ENCODE measurements at places on chromosomes 2 and 18.

- no peak for DNase-seq
Measured at GRCh38 chr2:135792401-135793150, 44.4 kb downstream of the LCT start.

DNA sequence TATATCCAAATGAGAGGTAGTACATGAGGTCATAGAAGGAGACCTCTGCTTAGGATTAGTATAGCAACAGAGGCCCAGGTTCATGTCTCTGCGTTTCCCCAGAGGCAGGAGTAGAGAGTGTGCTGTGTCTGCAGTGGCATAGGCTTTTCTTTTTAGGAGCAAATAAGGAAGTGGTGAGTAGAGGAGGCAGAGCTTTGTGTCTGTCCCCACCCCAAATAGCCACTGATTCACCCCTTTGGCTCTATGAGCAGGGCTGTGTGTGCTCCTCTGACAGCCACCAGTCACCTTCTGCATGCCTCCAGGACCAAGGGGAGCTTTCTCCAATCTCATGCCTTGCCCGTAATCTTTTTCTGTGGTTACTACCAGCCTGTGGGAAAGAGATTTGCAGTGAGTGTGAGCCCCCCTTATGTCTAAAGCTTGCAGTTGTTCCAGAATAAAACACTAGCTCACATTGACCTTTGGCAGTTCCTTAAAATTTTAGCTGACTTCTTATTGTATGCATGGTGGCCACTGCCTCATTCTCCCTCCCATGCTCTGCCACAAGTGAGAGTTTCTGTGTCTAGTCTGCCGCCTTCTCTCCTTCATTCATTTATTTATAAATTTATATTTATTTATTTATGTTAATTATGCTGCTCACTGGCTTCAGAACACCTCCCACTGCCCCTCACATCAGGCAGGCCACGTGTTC is 23.5 kb upstream of the ELAC1 start:
- DNase-seq, result no peak

DNA sequence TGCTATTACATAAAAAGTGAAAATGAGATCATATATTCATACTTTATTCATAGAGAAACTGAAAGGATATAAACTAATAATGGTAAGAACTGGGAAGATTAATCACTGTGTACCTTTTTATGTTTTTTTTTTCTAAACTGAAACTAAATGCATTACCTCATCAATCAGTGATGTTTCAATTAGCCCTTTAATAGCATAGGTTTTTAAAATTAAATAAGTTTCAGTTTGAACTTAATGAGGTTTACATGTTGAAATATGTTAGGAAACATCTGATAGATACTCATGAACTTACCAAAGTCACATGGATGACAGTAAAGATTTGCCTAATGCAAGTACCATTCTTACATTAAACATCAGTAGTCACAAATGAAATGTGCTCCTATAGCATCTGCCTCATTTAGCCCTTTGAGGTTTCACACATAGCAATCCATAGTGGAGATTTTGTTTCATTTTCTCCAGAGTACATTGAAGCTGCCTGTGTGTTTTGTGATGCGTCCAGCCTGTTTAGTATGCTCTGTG is 8.9 kb downstream of the MAPRE2 start:
- DNase-seq, result no peak

- DNase-seq, result no peak
Measured at GRCh38 chr2:144675731-144676130, 155.8 kb upstream of the ZEB2 start.

DNA sequence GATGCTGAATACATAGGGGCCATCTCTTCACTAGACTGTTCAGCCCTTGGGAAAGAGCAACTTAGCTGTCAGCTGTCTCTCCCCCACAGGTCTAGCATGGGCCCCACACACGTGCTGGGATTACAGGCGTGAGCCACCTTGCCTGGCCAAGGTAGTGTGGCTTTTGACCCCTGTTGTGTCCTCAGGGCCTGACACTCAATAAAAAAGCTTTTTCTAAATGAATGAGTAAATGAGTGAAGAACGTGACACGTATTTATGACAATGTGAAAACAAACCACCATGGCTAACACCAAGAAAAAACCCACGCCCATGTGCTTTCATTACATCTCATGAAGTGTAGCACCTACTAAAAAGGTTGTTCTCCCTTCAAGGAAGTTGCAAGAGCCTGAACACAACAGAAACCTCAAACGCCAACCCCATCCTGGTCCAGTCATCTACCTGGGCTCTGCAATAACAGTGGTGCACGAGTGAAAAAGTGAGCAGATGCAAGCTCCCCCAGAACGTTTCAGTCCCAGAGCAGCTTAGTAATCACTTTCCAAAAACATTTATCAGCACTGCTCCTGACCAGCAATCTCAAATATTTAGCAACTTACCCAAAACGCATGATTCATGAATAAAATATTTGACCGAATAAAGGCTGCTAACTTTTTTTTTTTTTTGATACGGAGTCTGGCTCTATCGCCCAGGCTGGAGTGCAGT is 3.4 kb downstream of the WDFY1 start:
- no peak for DNase-seq

- peak; percentile 35 for DNase-seq
Measured at GRCh38 chr2:208142240-208142924, 3.6 kb downstream of the CRYGB start.

GRCh38 chr18:44393406-44393805 is 287.3 kb upstream of the SETBP1 start:
- DNase-seq, result no peak

DNA sequence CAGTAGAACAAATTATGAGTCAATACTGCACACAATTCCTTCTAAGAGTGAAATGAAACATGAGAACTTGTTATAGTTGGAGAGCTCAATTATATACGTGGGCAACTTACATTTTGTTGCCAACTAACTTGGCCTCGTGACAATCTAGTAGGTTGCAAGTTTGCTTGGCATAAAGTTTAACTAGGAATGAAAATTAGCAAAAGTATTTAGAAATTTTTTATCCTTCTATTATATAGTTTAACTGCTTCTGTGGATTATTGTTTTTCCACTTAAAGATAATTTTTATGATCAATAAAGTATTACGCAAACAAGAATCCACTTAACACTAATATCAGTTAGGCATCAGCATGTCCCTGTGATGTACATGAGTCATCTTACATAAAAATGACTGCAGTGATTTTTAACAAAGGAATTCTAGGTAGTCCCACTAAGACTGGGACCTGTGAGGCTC is 41.1 kb downstream of the FAM124B start:
- no peak for DNase-seq

- DNase-seq, result no peak
Measured at GRCh38 chr18:36640021-36640952, 188.5 kb downstream of the TPGS2 start.

DNA sequence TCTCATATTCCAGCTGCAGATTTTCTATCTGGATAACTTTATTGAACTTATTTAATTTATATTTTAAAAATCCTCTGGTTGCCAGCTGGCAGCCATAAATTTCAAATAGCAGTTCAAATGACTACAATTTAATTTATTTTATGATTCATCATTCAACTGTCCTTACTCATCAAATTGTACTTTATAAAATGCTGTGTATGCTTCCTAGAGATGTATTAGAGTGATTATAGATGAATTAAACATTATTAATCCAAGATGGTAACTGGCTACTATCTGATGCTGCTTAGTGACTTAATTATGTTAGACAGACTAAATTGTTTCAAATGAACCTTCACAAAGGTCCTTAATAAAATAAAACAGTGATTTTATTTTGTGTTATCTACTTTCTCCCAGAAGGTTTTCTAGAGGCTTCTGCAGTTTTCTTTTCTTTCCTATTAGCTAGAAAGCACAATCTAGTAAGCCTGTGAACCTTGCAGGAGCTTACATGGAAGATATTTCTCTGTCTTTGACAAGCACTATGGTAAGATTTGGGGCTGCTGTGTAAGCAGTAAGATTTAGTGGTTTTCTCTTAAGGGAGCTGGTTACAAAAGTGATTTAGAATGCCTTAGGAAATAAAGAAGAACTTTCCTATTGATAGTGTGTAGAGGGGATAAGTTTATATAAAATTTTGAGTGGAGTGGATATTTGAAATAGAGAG is 322.3 kb downstream of the FSIP2 start:
- DNase-seq, result no peak
